Stimulated activated naive CD8-positive, alpha-beta T cell treated with anti-CD3 and anti-CD28 coated beads, Interleukin-15, amount 100 ng/mL, for 72 hours (primary cell): ENCODE measurements at places on chromosomes 2 and 18.

GRCh38 chr2:160279813-160280465 lies 79.9 kb upstream of the ITGB6 start:
- no peak for DNase-seq

- DNase-seq: peak; percentile 48
These were observed 2.3 kb upstream of the MAL start for GRCh38 chr2:95023222-95023597.

DNA sequence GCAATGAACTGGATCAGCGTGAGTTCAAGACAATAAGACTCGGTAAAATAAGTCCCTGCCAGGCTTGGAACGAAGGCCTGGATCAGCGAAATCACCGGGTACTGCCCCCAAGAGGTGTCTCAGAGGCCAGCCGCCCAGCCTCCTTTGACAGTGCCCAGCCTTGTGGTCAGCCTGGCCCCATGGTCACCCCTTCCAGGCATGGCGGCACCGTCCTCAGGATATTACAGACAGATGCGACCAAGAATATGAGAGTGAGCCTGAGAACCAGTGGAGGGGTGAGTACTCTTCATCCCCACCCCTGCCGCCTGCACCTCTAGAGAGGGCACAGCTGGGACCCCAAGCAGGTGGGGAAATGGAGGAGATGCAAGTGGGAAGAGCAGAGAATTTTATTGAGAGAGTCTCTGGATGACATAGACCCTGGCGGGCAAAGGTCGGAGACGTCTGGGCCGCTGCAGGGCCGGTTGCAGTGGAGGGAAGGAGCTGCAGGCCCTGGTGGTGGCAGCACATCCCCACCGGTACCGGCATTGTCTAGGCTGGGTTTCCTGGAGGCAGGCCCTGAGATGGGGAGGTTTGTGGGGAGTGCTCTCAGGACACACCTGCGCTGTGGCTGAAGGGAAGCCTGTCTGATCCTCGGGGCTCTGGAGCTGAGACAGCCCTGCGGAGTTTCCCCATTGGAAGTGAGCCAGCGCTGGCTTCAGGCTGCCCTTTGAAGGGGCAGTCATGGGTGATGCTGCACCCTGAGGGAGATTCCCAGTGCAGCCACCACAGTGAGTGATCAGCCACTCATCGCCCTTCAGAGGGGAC lies 190.0 kb downstream of the SEPTIN10 start:
- no peak for DNase-seq

- no peak for DNase-seq
These were observed 46.6 kb downstream of the TAF1B start for GRCh38 chr2:9889812-9890261.

DNA sequence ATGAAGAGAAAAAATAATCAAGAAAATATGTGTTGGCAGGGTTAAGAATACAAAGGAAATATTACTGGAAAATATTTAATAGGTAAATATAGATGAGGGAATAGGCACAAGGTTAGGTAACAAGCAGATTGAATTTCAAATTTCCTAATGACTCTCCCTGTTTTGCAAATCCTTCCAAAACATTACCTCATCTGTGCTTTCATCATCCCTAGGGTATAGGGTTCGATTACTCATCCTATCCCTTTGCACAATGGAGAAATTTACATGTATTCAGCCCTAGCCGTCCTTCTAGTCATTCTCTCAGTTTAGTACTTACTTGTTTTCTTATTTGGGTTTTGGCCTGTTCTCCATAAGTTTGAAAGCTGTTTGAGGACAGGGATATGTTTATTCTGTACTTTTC lies 864.6 kb upstream of the FSHR start:
- no peak for DNase-seq

DNA sequence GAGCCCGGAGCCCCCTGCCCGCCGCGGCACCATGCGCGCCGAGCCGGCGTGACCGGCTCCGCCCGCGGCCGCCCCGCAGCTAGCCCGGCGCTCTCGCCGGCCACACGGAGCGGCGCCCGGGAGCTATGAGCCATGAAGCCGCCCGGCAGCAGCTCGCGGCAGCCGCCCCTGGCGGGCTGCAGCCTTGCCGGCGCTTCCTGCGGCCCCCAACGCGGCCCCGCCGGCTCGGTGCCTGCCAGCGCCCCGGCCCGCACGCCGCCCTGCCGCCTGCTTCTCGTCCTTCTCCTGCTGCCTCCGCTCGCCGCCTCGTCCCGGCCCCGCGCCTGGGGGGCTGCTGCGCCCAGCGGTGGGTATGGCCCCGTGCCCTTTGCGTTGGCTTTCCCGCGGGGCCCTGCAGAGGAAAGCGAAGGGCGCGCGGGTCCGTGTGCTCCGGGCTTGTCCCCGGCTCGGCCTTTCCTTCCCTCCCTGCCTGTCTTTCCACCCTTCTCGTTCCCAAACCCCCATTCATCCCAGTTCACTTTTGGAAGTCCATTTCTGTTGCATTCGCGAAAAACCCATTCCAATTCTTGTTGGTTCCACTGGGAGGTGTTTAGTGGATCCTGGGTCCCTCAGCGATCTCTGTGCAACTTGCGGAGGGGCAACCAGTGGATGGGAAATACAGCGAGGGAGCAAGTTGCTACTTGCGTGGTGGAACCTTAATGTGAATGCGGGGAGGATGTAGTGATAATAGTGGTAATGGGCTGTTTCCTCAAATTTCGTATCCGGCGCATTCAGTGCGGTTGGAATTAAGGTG lies 599 bp downstream of the ADAM23 start:
- DNase-seq: peak; percentile 18

GRCh38 chr2:74071426-74071825 lies 76.3 kb downstream of the BOLA3 start:
- DNase-seq: no peak

DNA sequence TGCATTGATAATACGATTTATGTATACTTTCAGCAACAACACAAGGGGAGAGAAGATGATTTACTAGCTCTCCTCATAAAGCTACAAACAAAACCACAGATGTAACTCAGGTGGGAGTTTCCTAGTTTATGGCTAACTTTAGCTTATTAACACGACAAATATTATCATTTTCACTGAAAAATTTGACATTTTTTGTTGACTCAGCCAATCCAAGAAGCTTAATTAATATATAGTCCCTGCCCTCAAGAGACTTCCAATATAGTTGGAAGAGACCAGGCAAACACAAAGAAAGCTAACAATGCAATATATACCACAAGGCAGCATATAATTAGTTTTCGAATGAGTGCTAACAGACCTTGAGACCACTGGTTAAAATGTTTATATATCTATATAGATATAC lies 775 bp downstream of the WDR12 start:
- DNase-seq: no peak

- DNase-seq: no peak
These were observed 394.9 kb downstream of the ARHGAP15 start for GRCh38 chr2:143524119-143524553.

DNA sequence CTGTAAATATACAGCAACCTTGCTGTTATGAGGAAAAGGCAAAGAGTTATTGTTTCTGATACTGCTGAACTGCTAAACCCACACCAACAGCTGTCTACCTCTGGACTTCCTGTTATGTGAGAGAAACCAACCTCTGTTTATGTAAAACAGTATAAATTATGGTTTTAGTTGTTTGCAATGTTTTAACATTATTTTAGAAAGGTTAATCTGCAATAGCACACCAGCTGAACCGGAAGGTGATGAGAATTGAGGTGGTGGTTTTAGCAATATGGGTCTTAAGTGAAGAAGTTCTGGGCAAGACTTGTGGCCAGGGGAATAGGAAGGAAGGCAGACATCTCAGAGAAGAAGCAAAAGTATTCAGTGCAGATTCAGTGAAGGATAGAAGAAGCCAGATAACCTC lies 237.8 kb downstream of the PLCL1 start:
- no peak for DNase-seq

- DNase-seq: no peak
These were observed 2.3 kb upstream of the FZD7 start for GRCh38 chr2:202031246-202031951.

GRCh38 chr18:63619661-63620060 lies 24.4 kb downstream of the SERPINB4 start:
- no peak for DNase-seq

DNA sequence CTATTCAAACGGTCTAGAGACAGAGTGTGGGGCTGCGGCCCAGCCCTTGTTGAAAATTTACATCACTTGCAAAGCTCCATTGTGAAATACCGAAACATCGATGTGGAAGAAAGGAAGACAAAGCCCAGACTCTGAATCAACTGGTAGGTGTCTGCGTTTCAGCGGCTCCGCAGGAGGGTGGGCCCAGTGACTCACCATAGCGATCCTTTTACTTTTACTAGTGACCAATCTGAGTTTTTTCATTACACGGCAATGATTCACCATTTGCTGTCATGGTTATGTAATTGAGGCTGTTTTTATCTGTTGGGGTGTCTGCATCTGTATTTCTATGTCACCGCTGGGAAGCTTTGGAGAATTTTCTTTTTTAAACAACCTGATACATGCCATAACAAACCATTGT lies 66.6 kb upstream of the ODC1 start:
- DNase-seq: no peak

- no peak for DNase-seq
These were observed 75.2 kb downstream of the SLC5A7 start for GRCh38 chr2:108061439-108062042.

- no peak for DNase-seq
These were observed 186.6 kb downstream of the MTX2 start for GRCh38 chr2:176455816-176456291.

DNA sequence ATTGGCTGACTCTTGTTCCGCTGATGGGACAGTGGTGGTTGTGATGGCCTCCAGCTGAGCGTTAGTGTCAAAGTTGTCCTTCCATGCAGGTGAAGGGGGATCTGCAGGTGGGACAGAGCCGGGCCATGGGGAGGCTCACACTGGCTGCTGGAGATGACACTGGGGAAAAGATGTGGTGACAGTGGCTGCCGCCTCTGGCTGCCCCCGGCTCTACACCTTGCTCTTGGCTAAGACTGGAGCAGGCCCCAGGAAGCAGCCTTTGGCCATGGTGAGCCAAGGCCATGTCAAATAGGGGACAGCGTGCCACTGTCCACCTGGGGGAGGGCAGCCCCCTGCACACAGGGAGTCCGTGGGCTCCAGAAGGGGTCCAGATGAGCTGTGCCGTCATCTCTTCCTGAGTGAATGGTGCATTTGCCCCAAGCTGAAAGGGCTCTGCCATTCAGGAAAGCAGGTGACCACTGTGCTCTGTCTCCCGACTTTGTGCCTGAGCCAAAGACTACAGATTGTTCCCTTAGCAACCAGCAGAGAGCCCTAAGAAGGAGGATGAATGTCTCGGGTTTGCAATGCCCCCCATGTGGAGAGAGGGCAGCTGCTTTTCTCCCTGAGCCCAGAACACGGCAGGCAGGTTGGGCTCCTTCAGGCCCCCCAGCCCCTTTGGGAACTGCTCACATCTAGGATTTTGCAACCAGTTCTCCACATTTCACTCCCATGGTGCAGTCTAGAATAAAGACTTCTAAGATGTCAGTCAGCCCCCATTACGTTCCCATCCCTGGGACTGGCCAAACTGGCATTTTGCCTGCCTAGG lies 79.1 kb upstream of the BCL2L11 start:
- DNase-seq: no peak

- DNase-seq: no peak
These were observed 246.1 kb downstream of the RPRM start for GRCh38 chr2:153232464-153232863.

GRCh38 chr18:21117409-21118131 lies 6.0 kb upstream of the ROCK1 start:
- DNase-seq: no peak

- DNase-seq: peak; percentile 61
These were observed 116.0 kb downstream of the TNS1 start for GRCh38 chr2:217886720-217887309.

DNA sequence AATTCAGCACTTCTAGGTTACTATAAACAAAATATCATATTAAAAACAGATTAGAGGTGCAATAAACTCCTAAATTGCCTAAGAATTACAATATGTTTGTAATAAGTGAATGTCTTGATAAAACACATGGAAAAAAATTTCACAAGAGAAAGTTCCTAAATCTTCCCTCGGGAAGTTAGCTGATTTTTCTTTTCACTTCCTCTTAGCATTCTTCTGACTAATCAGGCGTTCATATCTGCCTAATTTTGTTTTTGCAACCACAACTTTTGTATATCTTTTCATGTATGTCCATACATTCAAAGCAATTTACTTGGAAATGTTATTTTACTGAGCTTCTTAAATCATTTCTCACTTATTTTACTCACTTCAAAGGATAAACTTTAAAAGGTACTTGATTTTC lies 88.5 kb downstream of the RTTN start:
- DNase-seq: no peak

DNA sequence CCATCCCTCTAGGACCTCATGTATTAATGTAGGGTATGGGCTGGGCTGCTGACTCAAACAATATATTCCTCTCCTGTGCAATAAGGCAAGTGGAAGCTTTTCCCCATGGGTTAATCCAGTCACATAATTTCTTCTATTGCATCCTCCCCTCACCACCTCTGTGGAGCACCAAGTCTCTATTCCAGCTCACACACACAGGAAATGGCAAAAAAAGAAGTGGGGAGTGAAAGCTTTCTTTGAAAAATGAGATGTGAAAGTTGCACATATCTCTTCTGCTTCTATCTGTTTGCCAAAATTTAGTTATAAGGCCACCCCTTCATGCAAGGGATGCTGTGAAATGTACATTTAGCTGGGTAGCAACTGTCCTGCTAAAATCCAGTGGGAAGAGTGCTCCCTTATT lies 121.3 kb downstream of the CDC42EP3 start:
- no peak for DNase-seq

DNA sequence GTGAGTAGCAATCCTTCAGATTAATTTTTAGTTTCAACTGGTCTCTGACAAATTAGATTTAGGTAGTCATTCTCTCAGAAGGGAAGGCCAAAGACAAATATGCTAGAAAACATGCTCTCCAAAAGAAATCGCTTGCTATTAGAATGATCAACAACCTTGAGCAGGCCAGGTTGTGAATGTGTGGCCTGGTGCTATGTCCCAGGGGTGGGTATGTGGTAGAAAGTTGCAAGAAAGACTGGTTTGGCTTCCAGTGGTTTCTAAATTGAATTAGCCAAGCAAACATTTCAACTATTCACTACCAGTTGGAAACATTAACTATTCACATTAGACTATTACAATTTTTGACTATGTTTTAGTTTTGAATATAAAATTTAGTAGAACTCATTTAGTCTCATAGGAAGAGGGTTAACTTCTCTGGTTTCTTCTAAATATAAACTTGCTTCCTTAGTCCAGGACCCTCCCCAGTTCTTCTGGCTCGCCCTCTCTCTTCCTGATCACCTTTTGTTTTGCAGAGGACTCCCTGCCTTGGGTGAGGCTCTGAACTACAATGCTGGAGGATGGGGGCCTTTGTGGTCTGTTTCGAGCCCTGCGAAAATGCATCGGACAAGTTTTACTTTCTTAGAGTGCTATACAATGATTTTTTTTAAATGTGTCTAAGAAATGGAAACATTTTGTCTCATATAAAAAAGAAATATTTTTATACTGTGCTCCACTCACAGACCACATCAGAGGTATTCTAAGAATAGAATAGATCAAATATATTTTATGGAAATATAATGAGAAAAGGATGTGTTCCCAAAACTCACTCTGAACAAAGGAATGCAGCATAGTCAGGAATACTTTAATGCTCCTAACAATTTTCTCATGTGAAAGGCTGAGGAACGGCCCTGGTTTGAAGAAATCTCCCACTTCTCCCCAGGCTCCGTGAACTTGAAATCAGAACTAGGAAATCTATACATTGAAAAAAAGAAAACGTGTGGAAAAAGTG lies 375.0 kb upstream of the ZEB2 start:
- DNase-seq: no peak
